ENCODE measurements at places on chromosomes 2 and 18. TPM values are rescaled to one million over a fixed set of nuclear protein-coding genes. Genes with fewer than 3 reads are reported as not detected.

Gene ALPI
- not detected for total RNA-seq

Gene RUFY4
- total RNA-seq, result not detected

Gene DYSF
- 42.8 TPM for total RNA-seq

Gene KANSL1L
- total RNA-seq, result 11.2 TPM

Gene SLC9A4
- total RNA-seq, result 3.2 TPM
